ENCODE measurements at places on chromosomes 11 and 22.

- DNase-seq, result no peak
Observed at GRCh38 chr22:33167998-33168790, 110.0 kb upstream of the SYN3 start.

GRCh38 chr11:116958246-116958645, 120.8 kb upstream of the APOA1 start:
- no peak for DNase-seq

GRCh38 chr22:46560696-46561295, 23.4 kb upstream of the CELSR1 start:
- DNase-seq, result peak; percentile 45

DNA sequence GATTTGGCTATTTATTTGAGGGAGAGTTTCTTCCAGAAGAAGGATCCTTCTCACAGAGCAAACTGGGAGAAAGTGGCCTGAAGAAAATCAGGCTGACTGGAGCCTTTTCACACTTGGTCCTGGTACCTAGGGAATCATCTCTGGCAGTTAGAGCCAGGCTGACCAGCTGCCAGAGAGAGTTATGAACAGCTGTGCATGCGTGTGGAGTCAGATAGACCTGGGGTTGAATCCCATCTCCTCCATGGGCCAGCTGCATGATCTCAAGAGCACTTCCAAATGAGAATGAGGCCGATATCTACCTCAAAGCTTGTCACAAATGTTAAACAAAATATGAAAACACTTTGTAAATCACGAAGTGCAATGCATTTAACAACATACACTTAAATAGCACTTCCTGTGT, 390.0 kb downstream of the TENM4 start:
- DNase-seq, result no peak

- DNase-seq, result no peak
Observed at GRCh38 chr11:99316776-99317520, 296.2 kb downstream of the CNTN5 start.

DNA sequence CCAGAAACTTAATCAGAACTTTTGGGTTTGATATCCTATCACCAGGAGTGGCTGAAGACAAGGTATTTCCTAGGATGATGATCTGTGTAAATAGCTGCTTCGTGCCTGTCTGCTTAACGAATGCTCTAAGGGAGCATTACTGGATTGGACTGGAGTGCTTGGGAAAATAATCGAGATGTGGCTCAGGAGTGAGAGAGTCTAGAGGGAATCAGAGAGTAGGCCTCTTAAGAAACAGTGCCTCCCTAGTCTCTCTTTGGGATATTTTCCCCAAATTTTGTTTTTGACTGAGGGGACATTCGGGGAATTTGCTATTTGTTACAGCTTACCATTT, 2.5 kb downstream of the MAML2 start:
- DNase-seq, result no peak

DNA sequence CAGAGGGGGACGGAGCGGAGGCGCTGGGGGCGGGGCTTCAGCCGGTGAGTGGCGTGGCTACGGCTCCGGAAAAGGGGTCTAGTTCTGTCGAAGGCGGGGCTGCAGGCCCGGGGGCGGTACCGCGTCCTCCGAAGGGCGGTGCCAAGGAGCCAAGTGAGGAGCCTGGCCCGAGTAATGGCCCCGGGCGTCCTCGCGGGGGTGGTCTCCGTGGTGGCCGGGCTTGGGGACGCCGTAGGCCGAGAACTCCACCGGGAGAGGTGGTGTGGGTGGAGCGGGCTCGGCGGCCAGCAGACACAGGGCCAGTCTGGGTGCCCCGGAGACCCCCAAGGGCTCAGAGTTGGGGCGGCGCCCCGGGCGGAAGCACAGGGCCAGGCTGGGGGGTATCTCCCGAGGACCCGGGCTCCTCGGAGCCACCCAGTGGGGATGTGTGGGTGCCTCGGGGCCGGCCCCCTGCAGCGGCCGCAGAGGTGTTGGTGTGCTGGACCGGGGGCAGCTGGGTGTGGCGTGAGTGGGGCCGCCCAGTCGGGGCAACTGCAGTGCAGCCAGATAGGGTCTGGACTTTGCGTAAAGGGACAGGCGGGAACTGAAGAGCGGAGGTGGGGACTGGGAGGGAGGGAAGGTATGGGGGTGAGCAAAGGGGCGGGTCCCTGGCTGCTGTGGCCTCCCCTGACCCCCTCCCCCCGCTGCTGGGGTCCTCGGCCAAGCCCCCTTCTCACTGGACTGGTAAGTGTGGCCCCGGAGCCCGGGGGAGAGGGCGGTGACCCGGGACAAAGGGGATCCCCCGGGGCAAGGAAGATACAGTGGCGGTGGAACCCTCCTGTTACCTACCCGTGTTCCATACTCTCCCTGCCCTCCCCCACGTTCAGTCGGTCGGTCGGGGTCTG, 838 bp downstream of the FKBP2 start:
- DNase-seq, result no peak

DNA sequence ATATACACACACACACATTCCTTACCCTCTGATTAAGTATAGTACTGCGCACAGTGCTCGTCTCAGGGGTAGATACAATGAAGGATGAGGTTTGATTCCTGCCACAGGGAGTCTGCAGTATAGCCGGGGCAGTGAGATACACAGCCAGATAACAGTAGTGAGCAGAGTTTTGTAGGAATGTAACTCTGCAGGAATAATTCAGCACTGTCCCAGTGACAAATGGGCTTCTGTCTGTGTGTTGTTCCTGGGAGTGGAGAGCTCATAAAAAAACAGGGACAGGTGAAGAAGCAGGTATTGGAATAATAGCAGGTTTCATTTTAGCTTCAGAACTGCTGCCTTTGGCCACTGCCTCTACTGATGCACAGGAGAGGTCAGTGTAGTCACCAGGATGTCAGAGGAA, 85.3 kb upstream of the OR9Q1 start:
- DNase-seq, result no peak

GRCh38 chr22:48750826-48751440, 1076.7 kb downstream of the BRD1 start:
- DNase-seq, result no peak

GRCh38 chr22:45224988-45225731, 15.5 kb downstream of the KIAA0930 start:
- DNase-seq, result no peak

DNA sequence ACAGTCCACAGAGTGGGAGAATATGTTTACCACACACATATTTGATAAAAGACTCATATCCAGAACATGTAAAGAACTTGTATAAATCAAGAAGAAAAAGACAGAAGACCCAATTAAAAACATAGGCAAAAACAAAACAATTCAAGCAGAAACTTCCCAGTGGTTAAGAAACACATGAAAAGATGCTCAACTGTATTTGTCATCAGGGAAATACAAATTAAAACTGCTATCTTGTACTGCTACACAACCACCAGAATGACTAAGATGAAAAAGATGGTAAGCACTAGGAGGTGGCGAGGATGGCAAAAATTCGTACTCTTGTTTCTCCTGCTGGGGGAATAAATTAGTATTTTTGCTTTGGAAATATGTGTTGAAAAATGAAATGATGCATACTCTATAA, 192.3 kb upstream of the C11orf87 start:
- no peak for DNase-seq

GRCh38 chr11:119745776-119746535, 17.0 kb upstream of the NECTIN1 start:
- DNase-seq, result no peak

GRCh38 chr11:76634886-76635285, 35.7 kb downstream of the LRRC32 start:
- no peak for DNase-seq

DNA sequence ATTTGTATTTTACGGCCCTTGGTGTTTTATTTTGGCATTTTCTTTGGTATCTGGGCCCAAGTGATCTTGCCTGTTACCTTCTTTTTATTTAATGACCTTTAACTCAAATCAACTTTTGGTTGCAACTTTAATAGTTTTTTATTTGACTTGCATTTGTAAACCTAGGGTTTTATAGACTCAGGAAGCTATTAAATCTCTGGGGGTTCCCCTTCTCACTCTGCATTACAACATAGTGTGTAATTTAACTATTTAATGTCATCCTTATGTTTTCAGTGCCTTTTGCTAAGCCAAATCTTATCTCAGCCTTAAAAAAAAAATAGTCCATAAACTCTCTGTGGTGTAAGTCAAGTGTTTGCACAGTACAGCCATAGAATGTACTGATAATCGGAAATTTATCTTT, 3.4 kb downstream of the FJX1 start:
- DNase-seq, result no peak

- no peak for DNase-seq
Observed at GRCh38 chr11:111362887-111363411, 16.1 kb downstream of the POU2AF1 start.

DNA sequence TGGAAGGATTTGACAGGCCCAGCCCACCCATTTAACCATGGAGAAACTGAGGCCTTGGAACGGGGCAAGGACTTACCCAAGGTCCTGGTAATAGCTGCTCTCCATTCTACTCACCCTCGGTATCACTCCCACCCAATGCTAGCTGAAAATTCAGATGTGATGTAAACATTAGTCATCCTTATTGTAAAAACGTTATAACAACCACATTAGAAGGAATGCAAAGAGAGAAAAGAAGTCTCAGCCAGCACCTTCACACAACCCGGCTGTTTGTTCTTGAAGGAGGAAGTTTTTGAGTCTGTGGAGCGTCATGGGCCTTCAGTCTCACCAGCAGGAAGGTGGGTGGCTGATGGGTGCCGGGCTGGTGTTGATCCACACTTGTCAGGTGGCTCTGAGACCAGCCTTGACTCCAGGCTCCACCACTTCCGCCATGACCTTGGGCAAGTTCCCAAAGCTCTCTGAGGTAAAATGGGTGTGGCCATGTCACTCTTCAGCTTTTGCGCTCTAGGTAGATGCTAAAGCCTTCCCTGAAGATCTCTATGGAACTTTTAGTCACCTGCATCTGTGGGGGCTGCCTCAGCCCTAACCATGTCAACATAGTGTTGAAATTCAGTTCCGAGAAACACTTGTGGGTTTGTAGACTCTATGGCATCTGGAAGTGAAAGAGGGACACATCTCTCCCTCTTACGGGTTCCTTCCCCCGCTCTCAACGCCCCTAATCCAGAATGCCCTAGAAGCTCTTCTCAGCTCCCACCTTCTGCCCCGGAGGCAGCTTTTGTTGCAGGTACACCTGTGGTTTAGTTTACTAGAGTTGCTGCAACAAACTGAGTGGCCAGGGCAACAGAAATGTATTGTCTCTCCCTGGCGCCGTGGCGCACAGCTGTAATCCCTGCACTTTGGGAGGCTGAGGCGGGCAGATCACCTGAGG, 14.8 kb downstream of the CD6 start:
- DNase-seq, result peak; percentile 83

DNA sequence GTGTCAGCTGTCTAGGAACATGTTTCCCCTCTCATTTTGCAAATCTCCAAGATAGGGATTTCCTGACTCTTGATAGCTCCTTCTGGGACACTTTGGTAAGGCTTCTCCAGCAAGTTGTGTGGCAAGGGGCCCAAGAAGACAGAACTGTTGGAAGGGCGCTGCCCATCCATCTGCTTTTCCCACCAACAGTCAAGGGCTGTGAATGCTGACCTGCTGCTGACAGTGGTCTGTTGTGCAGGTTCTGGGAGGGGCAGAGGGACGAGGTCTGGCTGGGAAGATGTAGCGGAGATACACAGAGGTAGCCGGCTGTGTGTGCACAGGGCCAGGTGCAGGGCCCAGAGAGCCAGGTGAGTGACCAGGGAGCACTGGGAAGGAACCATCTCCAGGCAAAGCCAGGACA, 12.2 kb downstream of the BCR start:
- no peak for DNase-seq

DNA sequence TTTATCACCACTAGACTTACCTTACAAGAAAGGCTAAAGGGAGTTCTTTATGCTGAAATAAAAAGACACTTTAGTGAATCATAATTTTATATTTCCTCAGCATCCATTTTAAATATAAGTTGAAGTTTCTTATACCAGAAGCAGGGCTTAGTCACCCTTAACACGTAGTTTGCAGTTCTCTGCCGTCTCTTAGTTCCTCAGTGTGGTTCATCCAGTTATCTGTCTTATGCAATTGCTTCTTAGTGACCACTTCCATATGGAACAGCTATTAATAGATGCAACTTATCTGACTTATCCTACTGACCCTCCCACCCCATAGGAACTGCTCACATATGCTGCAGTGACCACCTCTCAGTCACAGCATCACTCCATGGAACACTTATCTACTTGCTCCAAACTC, 11.7 kb upstream of the SLC36A4 start:
- peak; percentile 86 for DNase-seq

GRCh38 chr11:69463181-69463994, 18.1 kb upstream of the LINC01488 start:
- no peak for DNase-seq

DNA sequence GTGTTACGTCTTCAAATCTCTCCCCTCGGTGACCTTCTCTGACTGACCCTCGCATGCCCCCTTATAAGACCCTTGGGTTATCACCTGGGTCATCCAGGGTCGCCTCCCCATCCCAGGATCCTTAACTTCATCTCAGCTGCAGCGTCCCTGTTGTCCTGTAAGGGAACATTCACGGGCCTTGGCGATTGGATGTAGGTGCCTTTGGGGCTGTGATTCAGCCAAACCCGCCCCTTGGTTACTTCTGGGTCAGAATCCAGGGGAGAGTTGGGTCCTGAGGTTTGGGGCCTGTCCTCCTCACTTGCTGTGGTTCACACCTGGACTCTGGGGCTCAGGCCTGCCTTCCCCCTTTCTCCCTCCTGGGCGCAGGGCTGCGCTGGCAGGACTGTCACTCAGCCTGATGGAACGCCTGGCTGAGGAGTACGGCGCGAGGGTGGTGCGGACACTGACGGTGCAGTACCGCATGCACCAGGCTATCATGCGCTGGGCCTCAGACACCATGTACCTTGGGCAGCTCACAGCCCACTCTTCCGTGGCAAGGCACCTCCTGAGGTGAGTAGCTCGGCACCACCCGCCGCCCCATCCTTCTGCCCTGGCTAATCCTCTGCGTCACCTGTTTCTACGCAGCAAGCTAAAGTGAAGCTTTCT, 29.4 kb downstream of the IGHMBP2 start:
- DNase-seq, result no peak

GRCh38 chr11:107549253-107549953, 16.1 kb downstream of the ALKBH8 start:
- DNase-seq, result peak; percentile 17

GRCh38 chr22:17943533-17944249, 80.7 kb downstream of the MICAL3 start:
- no peak for DNase-seq

GRCh38 chr22:39419096-39419495, 19.5 kb downstream of the TAB1 start:
- DNase-seq, result no peak

GRCh38 chr11:66072081-66072480, 2.0 kb downstream of the PACS1 start:
- DNase-seq, result no peak

- DNase-seq, result no peak
Observed at GRCh38 chr11:17811352-17811751, 76.8 kb downstream of the KCNC1 start.

DNA sequence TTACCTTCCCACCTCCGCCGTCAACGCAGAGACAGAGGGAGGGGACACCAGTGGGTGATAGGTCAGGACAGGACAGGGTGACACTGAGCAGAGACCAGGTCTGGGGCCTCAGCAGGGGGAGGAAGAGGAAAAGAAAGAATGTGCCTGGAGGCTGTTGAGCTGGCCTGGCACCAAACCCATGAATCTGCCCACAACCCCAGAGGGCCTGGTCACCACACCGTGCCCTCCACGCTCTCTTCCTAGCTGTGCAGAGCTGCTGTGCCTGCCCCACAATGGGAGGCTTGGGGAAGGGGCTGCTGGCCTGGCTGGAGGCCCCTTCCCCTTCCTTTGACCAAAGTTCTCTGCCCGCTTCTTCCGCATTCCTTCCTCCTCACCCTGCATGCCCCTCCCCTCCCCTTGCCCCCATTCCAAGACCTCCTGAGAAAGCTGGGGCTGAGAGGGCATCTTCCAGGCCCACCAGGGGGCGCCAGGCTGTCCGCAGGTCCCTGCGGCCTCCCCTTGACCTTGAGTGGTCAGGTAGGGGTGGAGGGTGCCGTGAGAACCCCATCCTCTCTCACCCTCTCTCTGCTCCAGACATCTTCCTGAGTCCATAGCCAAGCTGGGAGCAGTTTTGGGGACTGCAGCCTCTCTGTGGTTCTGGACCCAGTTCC, 11.0 kb upstream of the CACNA1I start:
- DNase-seq, result no peak

Data from MV-4-11 (cell line).